Activated CD4-positive, alpha-beta T cell treated with anti-CD3 and anti-CD28 coated beads, Interleukin-2, amount 10 ng/mL, durations not matched to agents 24 days and 14 days (primary cell): ENCODE measurements at places on chromosomes 2 and 18. TPM values are rescaled to one million over a fixed set of nuclear protein-coding genes. Genes with fewer than 3 reads are reported as not detected.

Gene FBLN7
- total RNA-seq = 26.8 and 28.7 TPM in 2 replicates

Gene CCBE1
- total RNA-seq = not detected in 2 replicates

Gene CYS1
- 0.24 and 0.63 TPM in 2 replicates for total RNA-seq

Gene RND3
- total RNA-seq = not detected in 2 replicates

Gene ST6GAL2
- not detected in 2 replicates for total RNA-seq

Gene TMEM17
- 0.14 and 0.19 TPM in 2 replicates for total RNA-seq

Gene AQP12A
- not detected in 2 replicates for total RNA-seq

Gene DSG4
- total RNA-seq = not detected in 2 replicates

Gene LAMA1
- not detected in 2 replicates for total RNA-seq

Gene UGT1A5
- not detected in 2 replicates for total RNA-seq

- DNase-seq = no peak
These were observed 180.6 kb downstream of the CLIP4 start for GRCh38 chr2:29295845-29296244.

DNA sequence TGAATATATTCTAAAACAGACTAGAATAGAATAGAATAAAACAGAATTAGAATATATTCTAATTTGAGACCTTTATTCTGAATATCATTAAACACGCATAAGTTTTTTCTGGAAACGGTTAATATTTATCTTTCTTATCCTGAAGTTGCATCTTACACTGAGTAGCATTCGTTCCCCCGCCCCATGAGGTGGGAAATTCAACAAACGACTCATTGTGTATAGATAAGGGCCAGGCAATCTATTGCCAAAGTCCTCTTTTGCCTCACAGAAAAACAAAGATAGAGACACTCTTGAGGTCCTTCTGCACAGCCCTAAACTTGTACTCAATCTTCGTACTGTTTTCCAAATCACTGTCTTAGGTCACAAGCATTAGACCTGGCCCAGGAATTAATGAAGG is 98.1 kb downstream of the COL6A3 start:
- DNase-seq = no peak

GRCh38 chr18:68847219-68847837 is 49.4 kb downstream of the CCDC102B start:
- DNase-seq = no peak

DNA sequence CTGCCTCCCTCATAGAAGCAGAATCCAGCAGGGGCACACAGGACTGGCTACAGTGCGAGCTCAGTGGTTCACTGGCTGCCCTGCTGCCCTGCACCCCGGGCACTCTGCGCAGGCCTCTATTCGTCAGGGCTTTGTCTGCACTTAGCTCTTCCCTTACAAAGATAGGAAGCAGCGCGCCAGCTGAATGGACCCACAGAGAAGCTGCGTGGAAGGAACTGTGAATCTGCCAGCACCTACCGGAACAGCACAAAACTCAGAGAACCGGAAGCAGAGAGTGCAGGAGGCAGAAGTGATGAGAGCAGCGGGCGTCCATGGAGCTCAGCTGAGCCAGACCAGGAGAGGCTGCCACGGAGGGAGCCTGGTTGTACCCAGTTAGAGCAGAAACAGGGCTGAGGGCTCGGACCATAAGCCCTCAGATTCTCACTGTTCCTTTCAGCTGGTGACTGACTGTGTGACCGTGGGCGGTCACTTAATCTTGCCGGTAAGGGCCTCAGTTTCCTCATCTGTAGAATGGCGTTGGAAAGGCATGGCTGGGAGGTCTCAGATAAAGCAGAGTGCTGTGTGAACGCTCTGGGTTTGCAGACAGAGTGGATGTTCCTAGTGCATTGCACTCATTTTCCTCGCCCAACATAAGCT is 23.1 kb upstream of the SLC66A3 start:
- peak; percentile 59 for DNase-seq

- DNase-seq = no peak
These were observed 199.1 kb upstream of the POU3F3 start for GRCh38 chr2:104654811-104655210.

DNA sequence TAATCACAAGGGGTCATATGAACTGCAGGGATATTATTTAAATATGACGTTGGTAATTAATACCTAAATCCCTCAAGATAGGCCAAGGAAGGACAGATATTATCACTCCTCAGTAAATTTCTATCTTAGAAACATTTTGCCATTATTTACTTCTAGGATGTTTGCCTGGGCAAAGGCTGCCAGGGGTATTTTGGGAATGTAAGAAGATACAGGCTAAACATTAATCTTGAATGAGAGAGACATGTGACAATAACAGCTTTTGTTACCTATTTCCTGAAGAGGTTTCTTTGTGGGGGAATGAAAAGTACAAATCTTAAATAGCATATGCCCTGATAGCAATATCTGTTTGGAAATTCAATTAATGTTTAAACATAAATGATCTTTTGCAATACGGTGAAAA is 756 bp upstream of the CCDC195 start:
- no peak for DNase-seq

DNA sequence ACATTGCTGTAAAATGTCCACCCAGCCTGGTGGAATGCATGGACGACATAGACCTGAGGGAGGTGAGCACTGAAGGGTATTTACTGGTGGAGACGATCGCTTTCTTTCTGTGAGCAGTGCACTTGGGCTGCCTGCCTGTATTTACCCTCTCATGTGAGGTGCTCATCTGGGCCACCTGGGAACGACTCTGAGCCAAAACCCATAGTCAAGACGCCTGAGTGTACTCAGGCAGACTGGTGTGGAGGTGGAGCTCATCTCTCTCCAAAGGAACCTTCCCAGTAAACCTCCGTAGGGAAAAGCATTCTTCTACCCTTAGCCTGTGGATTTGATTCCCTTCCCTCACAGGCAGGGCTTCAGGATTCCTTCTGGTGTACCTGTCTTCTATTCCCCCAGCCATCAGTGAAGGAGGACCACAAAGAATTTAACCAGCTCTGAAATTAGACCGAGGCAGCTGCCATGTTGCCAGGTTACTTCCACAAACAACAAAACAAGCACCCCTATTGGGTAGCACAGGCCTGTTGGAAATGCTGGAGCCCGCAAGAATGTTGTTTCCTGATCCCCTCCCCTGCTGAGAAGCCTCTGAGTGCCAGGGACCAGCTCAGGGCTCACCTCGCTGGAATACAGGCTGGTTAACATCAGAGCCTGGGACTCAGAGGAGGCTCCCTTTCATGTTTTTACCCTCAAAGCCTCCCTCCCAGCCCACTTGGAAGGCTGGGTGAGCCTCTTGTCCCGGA is 47.5 kb upstream of the TXNDC2 start:
- no peak for DNase-seq

- no peak for DNase-seq
These were observed 74.5 kb upstream of the NCKAP5 start for GRCh38 chr2:133642791-133643191.

- DNase-seq = peak; percentile 63
These were observed 1060.6 kb upstream of the FANCL start for GRCh38 chr2:59301466-59302402.

DNA sequence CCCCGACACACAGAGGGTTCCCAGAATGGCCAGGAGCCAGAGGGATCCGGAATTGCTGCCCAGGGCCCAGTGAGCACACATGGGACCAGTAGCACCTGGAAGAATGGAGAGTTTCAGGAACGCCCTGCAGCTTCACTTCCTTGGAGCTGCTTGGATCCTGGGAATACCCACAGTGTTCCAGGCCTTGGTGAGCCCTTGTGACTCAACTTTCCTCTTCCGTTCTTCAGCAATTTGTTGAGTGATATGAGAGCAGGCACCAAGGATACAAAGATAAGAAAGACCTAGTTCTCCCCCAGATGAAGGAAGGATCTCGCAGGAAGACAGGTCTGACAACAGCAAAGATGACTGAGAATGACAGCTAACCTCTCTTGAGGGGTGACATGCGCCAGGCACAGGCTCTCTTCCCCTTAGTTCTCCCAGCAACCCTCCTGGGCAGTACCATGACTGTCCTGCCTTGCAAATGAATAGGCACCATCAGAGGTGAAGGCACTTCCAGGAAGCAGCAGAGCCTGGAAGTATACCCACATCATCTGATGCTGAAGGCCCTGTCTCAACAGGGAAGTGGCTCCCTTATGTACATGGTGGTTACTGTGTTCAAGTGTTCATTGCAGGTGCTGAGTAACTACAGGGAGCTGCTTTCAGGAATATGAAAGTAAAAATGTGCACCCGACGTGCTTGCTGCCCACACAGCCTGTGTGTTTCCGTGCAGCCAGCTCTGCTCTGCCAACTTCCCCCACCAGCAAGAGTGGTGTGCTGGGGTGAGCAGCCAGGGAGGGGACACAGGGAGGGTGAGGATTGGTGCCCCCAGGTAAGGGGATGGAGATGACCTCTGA is 116.2 kb downstream of the STPG4 start:
- DNase-seq = peak; percentile 78

DNA sequence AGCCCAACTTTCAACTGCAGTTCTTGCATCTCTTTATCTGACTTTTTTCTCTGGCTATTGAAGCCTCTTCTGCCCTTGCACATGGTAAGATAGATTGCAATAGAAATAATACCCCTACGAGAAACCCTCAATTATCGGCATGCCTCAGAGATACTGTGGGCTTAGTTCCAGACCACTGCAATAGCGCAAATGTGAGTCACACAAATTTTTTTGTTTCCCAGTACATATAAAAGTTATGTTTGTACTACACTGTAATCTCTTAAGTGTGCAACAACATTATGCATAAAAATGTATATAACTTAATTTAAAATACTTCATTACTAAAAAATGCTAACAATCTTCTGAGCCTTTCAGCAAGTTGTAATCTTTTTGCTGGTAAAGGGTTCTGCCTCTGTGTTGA is 124.7 kb downstream of the PDE1A start:
- DNase-seq = no peak

- no peak for DNase-seq
These were observed 275.9 kb downstream of the CDCA7 start for GRCh38 chr2:173630425-173631126.

DNA sequence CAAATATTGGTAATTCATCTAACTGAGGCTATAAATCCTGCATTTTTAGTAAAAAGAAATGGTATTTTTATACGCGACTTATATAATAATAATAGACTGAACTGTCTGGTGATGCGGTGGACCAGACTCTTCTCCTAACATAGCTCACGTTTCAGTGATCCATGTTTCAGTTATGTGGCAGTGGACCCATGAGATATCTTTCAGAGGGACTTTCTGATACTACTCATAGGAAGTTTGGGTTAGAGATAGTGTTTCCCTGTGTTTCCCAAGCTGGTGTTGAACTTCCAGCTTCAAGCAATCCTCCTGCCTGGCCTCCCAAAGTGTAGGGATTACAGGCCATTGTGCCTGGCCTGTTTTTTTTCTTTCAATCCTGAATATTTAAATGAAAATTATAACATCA is 59.2 kb downstream of the KCTD1 start:
- no peak for DNase-seq

DNA sequence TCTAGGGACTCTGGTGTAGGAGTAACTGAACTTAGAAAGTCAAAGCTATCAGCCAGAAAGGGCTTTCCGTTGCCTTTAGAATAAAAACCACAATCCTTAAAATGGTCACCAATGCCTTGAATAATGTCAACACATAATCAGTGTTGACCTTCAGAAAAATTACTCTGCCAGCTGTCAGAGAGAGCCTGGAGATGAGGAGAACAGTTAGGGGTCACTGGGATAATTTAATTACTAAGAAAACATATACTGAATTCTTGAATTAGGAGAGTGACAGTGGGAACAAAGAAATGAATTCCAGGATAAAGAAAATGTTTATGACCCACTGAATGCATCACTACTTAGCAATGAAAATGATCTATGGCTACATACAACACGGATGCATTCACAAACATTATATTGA is 23.4 kb upstream of the UGP2 start:
- DNase-seq = no peak

- DNase-seq = no peak
These were observed 315.3 kb downstream of the CLIP4 start for GRCh38 chr2:29430382-29431112.

GRCh38 chr2:238286987-238287736 is 1.2 kb downstream of the PER2 start:
- DNase-seq = no peak

DNA sequence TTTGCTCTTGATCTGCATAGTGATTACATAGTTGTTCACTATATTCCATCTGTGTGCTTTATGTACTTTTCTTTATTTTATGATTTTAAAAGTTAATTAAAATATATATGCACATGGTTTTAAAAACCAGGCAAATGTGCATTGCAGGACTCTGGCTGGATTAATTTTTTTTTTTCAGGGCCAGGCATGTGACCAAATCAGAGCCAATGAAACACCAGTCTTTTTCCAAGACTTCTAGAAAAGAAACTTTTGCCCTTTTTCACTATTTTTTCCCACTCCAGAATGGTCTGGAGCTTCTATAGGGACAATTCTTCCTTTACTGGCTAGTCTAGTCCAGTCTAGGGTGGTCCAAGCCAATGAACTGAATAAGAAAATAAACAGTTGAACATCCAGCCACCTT is 198.1 kb upstream of the FBXO11 start:
- DNase-seq = no peak

- DNase-seq = no peak
These were observed 12.4 kb downstream of the NMI start for GRCh38 chr2:151277067-151277466.

- no peak for DNase-seq
These were observed 78.0 kb downstream of the ESCO1 start for GRCh38 chr18:21522530-21522929.

DNA sequence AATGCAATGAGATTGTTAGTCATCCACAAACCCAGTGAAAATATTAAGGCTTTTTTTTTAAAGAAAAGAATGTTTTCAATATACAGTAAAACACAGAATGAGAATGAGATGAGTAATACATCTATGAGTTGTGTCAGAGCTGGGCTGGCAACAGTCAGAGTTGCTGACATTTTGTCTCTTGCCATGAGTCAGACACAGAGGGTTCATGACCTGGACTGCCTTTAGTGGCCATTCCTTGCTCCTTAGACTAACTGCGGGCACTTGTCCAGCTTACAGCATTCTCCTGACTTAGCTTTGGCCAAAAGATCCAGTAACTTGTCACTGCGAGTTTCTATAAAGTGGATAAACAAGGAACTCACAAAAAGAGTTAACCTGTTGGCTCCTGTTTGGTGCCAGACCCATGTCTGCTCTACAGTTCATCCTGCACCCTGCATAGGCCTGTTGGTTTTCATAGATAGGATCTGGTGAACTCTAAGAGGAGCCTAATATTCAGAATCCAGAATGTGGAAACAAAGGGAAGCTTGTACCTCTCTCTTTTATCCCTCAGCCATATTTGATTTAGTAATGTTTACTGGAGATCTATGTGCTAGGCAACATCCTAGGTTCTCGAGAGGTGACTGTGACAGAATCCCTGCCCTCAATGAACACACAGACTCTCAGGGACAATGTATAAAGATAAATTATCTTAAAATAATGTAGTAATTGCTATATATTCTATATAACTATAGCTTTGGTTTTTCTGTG is 391.5 kb upstream of the VWC2L start:
- no peak for DNase-seq
